ENCODE measurements at places on chromosomes 2 and 18. TPM values are rescaled to one million over a fixed set of nuclear protein-coding genes. Genes with fewer than 3 reads are reported as not detected.

Gene KLHL14
- 0.07 TPM for total RNA-seq

Gene TUBA3E
- not detected for total RNA-seq

DNA sequence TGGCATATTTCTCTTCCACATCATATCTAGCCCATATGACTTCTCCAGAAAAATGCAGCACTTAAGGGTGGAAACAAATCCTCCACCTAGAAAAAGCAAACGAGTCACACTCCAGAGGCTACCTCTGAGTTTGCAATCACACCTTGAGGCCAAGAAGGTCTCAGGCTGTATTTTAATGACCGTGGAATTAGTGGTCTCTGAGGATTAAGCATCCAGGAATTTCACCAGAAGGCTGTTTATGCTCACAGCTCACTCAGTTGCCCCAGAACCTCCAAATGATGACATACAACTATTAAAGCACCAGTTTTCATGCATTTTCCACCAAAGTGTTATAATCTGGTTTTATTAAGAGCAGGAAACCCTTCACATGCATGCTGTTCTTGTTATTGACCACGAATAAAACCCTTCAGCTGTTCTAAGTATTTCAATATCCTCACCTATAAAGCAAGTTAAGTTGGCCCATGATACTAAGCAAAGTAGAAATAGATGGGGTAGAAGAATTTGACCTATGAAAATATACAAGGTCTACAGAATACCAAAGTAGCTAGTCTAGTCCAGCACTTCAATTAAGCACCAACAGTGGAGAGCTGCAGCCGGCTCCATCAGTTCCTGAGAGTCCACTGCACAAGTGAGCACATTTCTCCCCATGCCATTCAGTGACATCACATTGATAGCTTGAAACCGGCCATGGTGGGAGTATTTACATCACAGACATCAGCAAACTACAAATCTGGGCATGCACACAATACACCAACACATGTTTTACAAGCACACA lies 39.5 kb upstream of the SLC14A1 start:
- H3K4me1 ChIP-seq, result no peaks in the 10 kb centered on the region
- no peaks in the 10 kb centered on the region for H3K36me3 ChIP-seq
- no peak overlapping the region for H3K27ac ChIP-seq
- H3K27me3 ChIP-seq, result peaks cover 82% of the 10 kb centered on the region

GRCh38 chr2:126655500-126656430 lies at the start of gene GYPC:
TSS of gene GYPC (plus strand) at chr2:126656158. CDS start at chr2:126656264, 106 bp downstream.
- no peaks in the 10 kb centered on the region for H3K36me3 ChIP-seq
- no peaks in the 10 kb centered on the region for H3K27me3 ChIP-seq
- H3K4me3 ChIP-seq, result no peak within 1 kb of the TSS
- no peak for DNase-seq

Gene NAT8
- total RNA-seq, result not detected

- H3K27ac ChIP-seq, result no peak overlapping the region
- H3K36me3 ChIP-seq, result peaks cover 26% of the 10 kb centered on the region
- peak; percentile 75 for DNase-seq
- no peaks in the 10 kb centered on the region for H3K27me3 ChIP-seq
- H3K4me1 ChIP-seq, result peaks cover 9% of the 10 kb centered on the region
- H3K4me3 ChIP-seq, result peak overlapping the region; percentile 80
Observed at GRCh38 chr2:25252291-25253152, 84.1 kb upstream of the POMC start.

Gene ATIC
- 206 TPM for total RNA-seq

- H3K4me3 ChIP-seq, result no peak overlapping the region
- DNase-seq, result no peak
- H3K4me1 ChIP-seq, result no peaks in the 10 kb centered on the region
- no peak overlapping the region for H3K27ac ChIP-seq
Observed at GRCh38 chr2:237345891-237346640, 67.9 kb downstream of the COL6A3 start.

Gene TUBA4B
- not detected for total RNA-seq

DNA sequence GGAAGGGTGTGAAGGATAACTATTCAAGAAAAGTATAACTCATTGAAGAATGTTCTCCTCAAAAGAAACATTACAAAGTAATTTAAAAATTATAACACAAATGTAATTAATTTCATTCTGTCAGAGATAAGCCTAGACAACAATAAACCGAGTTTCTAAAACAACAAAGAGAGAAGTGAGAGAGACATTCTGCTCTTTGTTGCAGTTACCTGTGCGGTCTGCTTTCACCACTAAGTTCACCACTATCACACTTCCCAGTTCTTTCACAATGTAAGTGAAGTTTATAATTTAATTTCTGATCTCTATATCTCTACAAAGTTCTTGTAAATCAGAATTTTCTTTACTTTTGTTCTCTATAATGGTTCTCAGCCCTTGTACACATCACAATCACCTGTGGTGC lies 76.3 kb upstream of the FRZB start:
- H3K4me1 ChIP-seq, result peaks cover 9% of the 10 kb centered on the region
- H3K27ac ChIP-seq, result no peak overlapping the region
- H3K4me3 ChIP-seq, result no peak overlapping the region
- no peaks in the 10 kb centered on the region for H3K27me3 ChIP-seq
- DNase-seq, result no peak

DNA sequence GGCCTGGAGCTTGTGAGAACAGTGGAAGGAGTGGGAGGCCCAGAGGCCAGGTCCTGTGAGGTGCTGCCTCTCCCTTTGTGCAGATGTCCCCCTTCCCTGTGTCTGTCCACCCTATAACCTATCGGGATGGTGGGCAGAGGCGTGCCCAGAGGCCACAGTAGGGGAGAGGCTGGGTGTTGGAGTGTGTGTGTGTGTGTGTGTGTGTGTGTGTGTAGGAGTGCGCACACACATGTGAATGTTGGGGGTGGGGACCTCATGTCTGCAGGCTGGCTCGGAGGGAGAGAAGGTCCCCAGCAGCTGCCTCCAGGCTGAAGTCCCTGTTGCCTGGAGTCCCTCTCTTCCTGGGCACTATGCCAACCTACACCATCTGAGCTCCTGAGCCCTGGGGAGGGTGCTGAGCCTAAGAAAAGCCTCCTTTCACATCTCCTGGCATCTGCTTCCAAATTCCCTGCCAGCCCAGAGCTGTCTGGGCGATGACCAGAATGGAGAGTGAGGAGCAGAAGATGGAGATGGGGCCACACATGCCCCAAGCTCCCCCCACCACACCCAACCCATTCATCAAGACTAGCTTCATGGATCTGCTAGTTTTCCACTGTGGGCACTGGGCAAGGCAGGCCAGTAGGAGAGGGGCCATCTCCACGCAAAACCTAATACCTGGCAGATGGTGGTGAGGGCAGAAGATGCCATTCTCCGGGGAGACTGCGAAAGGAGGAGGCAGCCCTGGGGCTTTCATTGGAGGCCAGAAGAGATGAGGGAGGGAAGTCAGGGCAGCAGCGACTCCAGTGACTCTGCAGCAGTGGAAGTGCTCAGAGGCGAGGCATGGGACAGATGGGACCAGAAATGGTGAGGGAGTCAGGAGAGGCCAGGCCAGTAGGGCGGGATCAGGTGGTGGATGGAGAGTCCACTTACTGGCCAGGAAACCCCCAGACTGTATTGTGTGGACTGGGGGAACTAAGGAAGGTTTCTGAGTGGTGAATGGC lies 20.3 kb downstream of the KCNK3 start:
- DNase-seq, result no peak
- H3K27me3 ChIP-seq, result peaks cover 83% of the 10 kb centered on the region
- no peaks in the 10 kb centered on the region for H3K4me1 ChIP-seq

DNA sequence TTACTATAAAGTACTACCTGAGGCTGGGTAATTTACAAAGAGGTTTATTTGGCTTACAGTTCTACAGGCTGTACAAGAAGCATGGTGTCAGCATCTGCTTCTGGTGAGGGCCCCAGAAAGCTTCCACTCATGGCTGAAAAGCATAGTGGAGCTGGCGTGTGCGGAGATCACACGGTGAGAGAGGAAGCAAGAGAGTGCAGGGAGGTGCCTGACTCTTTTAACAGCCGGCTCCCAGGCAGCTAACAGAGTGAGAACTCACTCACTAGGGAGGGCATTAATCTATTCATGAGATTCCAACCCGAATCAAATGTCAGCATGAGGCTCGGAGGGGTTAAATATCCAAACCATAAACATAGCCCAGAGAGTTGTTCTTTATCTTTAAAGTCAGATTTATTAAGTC lies 117.3 kb downstream of the LDLRAD4 start:
- no peak overlapping the region for H3K4me3 ChIP-seq
- DNase-seq, result no peak
- H3K27ac ChIP-seq, result no peak overlapping the region
- H3K27me3 ChIP-seq, result peaks cover 36% of the 10 kb centered on the region
- no peaks in the 10 kb centered on the region for H3K36me3 ChIP-seq

DNA sequence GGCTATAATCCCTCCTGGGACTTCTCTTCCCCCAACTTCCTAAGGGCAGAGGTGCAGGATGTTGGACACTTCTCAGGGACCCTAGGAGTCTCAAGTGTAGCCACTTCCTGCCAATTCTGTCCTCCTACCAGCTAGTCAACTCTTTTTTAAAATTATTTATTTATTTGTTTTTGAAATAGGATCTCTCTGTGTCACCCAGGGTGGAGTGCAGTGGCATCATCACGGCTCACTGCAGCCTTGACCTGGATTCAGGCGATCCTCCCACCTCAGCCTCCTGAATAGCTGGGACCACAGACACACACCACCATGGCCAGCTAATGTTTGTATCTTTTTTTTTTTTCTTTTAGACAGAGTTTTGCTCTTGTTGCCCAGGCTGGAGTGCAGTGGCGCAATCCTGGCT lies 11.5 kb downstream of the SFTPB start:
- no peak overlapping the region for H3K4me3 ChIP-seq
- no peaks in the 10 kb centered on the region for H3K27me3 ChIP-seq
- H3K36me3 ChIP-seq, result peaks cover 38% of the 10 kb centered on the region
- peaks cover 11% of the 10 kb centered on the region for H3K4me1 ChIP-seq

GRCh38 chr2:171008550-171009205 lies 79.6 kb downstream of the GORASP2 start:
- DNase-seq, result no peak
- no peak overlapping the region for H3K4me3 ChIP-seq
- H3K27me3 ChIP-seq, result no peaks in the 10 kb centered on the region
- no peak overlapping the region for H3K27ac ChIP-seq

DNA sequence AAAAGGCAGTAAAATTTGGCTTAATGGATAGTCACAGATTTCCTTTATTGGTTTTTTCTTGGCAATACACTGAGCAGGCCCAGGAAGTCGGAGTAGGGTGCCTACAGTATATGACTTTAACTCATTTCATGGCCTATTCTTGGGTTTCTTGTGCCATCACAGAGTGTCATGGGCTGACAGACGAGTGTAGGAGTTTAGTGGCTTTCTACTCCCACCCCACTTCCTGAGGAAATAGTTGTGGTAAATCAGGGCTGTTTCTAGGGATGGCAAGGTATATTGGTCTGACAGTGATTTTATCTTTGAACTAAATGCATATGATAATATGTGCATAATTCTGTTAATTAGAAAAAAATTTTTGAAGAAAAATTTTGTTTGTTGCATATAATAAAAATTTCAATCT lies 100.1 kb downstream of the PLCL1 start:
- H3K4me1 ChIP-seq, result peaks cover 5% of the 10 kb centered on the region
- H3K36me3 ChIP-seq, result no peaks in the 10 kb centered on the region
- DNase-seq, result no peak

Gene TWIST2
- total RNA-seq, result not detected

GRCh38 chr18:36031903-36032302 lies 35.5 kb downstream of the RPRD1A start:
- H3K4me1 ChIP-seq, result peaks cover 33% of the 10 kb centered on the region
- H3K4me3 ChIP-seq, result no peak overlapping the region
- no peak for DNase-seq
- no peak overlapping the region for H3K27ac ChIP-seq
- no peaks in the 10 kb centered on the region for H3K27me3 ChIP-seq
- peaks cover 5% of the 10 kb centered on the region for H3K36me3 ChIP-seq

DNA sequence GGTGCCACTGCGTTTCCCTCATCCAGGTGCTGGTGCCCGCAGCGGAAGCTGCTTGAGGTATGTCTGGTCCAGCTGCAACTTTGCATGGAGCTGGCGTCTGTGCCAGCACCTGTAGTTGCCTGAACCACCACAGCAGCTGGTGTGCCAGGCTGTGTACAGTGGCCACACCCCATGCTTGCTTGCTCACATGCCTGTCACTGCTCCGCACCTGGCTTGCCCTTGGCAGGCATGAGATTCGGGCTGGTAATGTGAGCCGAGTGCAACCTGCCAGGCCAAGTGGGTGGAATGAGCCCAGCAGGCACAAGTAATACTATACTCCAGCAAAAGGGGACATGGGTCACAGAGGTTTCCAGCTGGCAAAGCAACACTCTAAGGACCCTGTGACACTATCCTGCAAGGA lies 1123.3 kb upstream of the ACVR2A start:
- no peaks in the 10 kb centered on the region for H3K27me3 ChIP-seq
- H3K36me3 ChIP-seq, result no peaks in the 10 kb centered on the region
- no peak overlapping the region for H3K4me3 ChIP-seq
- no peak overlapping the region for H3K27ac ChIP-seq

DNA sequence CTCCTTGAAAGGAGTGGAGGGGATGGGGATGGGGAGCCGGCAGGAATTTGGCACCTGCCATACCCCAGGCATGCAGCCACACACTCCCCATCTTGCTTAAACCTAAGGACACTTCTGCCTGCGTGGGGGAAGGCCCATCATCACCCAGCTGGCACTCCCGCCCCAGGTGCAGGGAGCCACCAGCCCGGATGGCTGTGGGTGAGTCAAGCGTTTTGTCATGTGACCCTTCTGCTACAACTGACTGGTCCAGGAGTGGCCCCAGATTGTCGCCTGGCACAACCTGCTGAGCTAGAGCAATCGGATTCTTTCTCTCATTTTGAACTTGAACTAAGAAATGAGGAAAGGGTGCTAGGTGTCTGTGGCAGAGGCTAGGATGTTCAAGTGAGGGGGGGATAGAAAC lies 61.3 kb downstream of the TSN start:
- H3K27me3 ChIP-seq, result peaks cover 47% of the 10 kb centered on the region
- no peak overlapping the region for H3K27ac ChIP-seq
- H3K4me3 ChIP-seq, result no peak overlapping the region
- no peak for DNase-seq

- H3K4me3 ChIP-seq, result no peak overlapping the region
- no peaks in the 10 kb centered on the region for H3K36me3 ChIP-seq
- H3K4me1 ChIP-seq, result no peaks in the 10 kb centered on the region
- peaks cover 74% of the 10 kb centered on the region for H3K27me3 ChIP-seq
- H3K27ac ChIP-seq, result no peak overlapping the region
Observed at GRCh38 chr2:26936855-26937254, 33.6 kb upstream of the MAPRE3 start.

Gene SIX2
- not detected for total RNA-seq

Gene TFCP2L1
- total RNA-seq, result 21.1 TPM

DNA sequence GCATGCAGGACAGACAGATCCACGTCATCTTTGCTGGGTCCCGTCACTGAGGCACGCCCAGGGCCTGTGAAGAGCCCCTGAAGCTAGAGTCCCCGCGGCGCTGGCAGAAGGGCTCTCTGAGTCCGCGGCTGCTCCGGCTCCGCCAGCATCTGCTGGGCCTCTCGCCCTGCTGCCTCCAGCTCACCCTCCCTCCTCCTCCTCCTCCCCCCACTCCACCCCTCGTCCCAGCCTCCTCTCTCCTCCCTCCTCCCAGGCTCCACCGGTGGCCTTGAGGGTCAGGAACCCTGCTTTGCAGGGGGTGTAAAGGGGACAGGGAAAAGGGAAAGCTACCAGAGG lies at the start of gene TNS1:
Gene TNS1, minus strand, starts transcription at position 151 of the 336 bp plus-strand sequence. Its CDS starts 123 bp downstream, at position 28.
- H3K4me3 ChIP-seq, result no peak within 1 kb of the TSS
- H3K27me3 ChIP-seq, result peaks cover 91% of the 10 kb centered on the region
- no peak within 1 kb of the TSS for H3K27ac ChIP-seq
- no peak for DNase-seq
- H3K4me1 ChIP-seq, result no peaks in the 10 kb centered on the region
- H3K36me3 ChIP-seq, result no peaks in the 10 kb centered on the region

Gene POTEI
- total RNA-seq, result not detected

- H3K4me3 ChIP-seq, result no peak overlapping the region
- H3K4me1 ChIP-seq, result no peaks in the 10 kb centered on the region
- H3K27me3 ChIP-seq, result no peaks in the 10 kb centered on the region
- H3K27ac ChIP-seq, result no peak overlapping the region
- H3K36me3 ChIP-seq, result no peaks in the 10 kb centered on the region
Observed at GRCh38 chr18:75875559-75875958, 448.1 kb upstream of the SMIM21 start.
